ENCODE measurements at places on chromosomes 2 and 18. TPM values are rescaled to one million over a fixed set of nuclear protein-coding genes. Genes with fewer than 3 reads are reported as not detected.

Gene OR6B2
- not detected for total RNA-seq

Gene CCDC121
- 2.0 TPM for total RNA-seq

Gene TSPYL6
- not detected for total RNA-seq

Gene CCDC74B
- total RNA-seq, result 3.1 TPM

Gene CYTIP
- total RNA-seq, result not detected

DNA sequence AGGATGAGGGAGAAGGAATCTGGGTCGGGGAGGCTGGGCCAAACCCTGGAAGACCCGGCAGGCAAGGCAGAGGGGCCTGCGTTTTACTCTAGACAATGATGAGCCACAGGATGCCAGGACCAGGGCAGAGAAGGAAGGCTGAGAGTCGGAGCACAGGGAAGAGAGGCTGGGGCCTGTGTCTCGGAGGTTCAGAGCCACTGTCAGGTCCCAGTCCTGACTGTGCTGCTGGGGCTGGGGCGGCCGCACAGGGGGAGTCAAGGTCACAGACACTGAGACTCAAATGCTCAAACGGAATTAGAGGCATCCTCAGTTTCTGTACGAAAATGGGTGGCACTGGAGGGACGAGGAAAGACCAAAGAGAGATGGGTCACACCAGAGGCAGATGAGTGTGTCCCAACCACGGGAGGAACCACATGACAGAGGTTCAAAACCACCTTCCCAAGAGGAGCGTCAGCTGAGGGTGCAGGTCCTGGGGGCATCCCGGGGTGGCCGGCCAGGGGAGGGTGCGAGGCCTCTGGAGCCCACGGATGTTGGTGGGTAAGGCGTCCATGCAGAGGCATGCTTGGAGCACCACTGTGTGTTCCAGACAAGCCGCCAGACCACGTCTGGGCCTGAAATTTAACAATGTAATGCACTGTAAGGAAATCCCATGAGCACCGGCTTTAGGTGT lies 14.7 kb downstream of the HDAC4 start:
- no peak overlapping the region for H3K4me3 ChIP-seq
- H3K36me3 ChIP-seq, result no peaks in the 10 kb centered on the region
- DNase-seq, result no peak
- no peaks in the 10 kb centered on the region for H3K4me1 ChIP-seq
- H3K27ac ChIP-seq, result no peak overlapping the region

GRCh38 chr2:68151037-68151436 lies 6.7 kb upstream of the PNO1 start:
- H3K36me3 ChIP-seq, result no peaks in the 10 kb centered on the region
- peaks cover 2% of the 10 kb centered on the region for H3K4me1 ChIP-seq
- no peak overlapping the region for H3K4me3 ChIP-seq

GRCh38 chr18:8046441-8046840 lies 479.3 kb downstream of the PTPRM start:
- no peaks in the 10 kb centered on the region for H3K36me3 ChIP-seq
- no peaks in the 10 kb centered on the region for H3K4me1 ChIP-seq
- no peak for DNase-seq
- no peak overlapping the region for H3K27ac ChIP-seq
- H3K27me3 ChIP-seq, result no peaks in the 10 kb centered on the region
- H3K4me3 ChIP-seq, result no peak overlapping the region

DNA sequence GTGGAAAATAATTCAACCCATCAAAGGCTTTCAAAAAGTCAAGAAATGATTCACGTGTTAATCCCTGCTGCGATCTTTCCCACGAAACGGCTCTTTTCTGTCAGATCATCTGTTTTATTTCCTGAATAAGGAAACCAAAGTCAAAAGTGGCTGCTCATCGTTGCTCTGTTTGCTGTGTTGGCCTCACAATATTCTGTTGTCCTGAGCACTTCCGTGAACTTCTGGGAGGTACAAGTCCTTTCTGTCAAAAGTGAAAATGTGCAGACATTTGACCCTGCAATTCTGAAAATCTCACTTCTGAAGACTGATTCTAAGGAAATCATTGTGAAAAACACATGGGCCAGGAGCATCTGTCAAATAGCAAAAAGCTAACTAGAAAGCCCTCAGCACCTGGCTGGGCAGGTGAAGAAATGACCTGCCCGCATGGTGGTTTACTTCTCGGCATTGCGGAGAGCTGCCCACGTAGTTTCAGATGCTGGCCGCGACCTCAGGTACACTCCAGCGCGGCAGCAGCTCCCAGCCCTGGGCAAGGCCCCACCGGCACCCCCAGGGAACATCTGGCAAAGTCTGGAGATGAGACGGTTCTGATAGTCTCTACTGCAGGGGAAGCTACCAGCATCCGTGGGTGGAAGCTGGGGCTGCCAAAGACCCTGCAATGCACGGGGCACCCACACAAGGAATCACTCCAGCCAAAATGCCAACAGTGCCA lies 31.9 kb upstream of the GPC1 start:
- no peak for DNase-seq
- no peaks in the 10 kb centered on the region for H3K27me3 ChIP-seq
- no peak overlapping the region for H3K4me3 ChIP-seq
- H3K27ac ChIP-seq, result no peak overlapping the region

GRCh38 chr2:95375532-95376150 lies 26.9 kb upstream of the FAHD2A start:
- H3K27me3 ChIP-seq, result no peaks in the 10 kb centered on the region
- H3K4me3 ChIP-seq, result no peak overlapping the region
- no peak for DNase-seq
- no peaks in the 10 kb centered on the region for H3K4me1 ChIP-seq

- no peak overlapping the region for H3K27ac ChIP-seq
- H3K4me1 ChIP-seq, result no peaks in the 10 kb centered on the region
- no peaks in the 10 kb centered on the region for H3K36me3 ChIP-seq
- no peak for DNase-seq
Observed at GRCh38 chr18:66951750-66952149, 347.9 kb upstream of the CDH19 start.

DNA sequence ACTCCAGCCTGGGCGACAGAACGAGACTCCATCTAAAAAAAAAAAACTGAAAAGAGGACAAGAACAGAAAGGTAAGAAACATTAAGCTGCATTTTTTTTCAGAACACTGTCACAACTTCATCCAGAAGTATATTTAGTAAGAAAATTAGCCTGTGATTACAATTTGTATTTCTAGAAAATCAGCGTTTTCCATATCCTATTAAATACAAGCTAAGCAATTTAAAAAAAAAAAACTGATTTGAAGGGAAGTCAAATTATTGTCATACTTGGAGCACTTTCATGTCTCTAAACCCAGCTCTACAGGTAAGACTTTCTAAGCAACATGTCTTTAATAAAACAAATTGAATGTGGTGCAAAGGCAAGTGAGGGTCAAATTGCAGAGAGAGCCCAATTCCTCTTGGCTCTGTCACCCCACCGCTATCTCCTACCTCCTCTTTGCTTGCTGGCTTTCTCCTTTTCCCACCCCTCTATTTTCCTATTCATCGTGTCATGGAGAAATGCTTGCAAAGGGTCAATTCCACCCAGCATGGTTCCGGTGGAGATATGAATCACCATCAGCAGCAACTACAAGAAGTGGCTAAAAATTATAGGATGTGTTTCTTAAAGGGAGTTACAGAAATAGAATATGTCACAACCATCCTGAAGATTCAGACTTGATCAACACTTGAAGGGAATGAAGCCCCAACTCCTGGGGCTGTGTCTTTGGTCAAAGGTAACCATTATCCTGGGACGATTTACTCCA lies 68.4 kb upstream of the BCL11A start:
- no peak overlapping the region for H3K4me3 ChIP-seq
- DNase-seq, result no peak

DNA sequence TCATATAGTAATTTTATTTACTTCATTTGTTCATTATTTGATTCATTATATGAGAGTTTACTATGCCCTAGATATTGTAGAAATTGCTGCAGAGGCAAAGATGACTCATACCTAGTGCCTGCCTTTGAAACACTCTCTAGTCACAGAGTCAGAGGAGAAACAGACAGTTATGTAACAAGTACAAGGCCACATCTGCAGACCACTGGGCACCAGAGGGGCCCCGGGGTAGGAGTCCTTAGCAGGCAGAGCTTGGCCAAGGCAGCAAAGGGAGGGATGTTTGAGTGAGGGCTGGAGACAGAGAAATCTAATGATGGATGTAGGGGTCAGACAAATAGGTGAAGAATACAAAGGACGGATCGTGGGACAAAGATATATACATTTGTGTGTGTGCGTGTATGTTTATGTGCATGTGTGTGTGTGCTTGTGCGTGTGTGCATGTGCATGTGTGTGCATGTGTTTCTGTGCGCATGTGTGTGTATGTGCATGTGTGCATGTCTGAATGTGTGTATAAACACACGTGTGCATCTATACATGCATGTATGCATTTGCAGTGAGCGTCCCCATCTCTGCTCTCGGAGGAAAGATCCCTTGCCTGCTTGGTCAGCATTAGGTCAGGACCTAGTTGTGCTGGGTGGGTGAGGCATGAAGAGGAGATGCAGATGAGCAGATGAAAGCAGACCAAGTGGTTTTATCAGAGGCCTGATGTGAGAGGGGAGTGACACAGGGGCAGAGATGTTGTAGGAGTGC lies 170.6 kb upstream of the MYT1L start:
- no peak overlapping the region for H3K4me3 ChIP-seq
- DNase-seq, result no peak
- no peaks in the 10 kb centered on the region for H3K4me1 ChIP-seq
- no peaks in the 10 kb centered on the region for H3K27me3 ChIP-seq
- H3K27ac ChIP-seq, result no peak overlapping the region

GRCh38 chr18:3251963-3252277 lies 4.3 kb downstream of the MYL12A start:
- H3K27ac ChIP-seq, result peak overlapping the region; percentile 46

DNA sequence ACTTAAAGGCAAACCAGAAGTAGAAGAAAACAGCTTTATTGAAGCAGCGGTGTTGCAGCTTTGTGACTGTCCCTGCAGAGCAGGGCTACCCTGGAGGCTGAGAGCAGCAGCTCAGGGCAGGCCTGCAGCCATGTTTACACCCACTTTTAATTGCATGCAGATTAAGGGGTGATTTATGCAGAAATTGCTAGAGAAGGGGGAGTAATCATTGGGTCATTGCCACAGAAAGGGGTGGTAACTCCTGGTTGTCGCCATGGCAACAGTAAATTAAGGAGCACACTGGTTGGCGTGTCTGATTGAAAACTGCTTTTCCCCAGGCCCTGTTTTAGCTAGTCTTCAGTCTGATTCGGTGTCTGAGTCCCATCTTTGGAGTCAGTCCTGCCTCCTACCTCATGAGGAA lies 195.4 kb upstream of the HDAC4 start:
- H3K27ac ChIP-seq, result no peak overlapping the region
- no peaks in the 10 kb centered on the region for H3K4me1 ChIP-seq
- H3K36me3 ChIP-seq, result no peaks in the 10 kb centered on the region
- no peaks in the 10 kb centered on the region for H3K27me3 ChIP-seq

Measured in fibroblast of lung (primary cell).